A549 treated with RU486 at 1 μM for 4 hours (cell line): ENCODE measurements at places on chromosomes 5 and 9. TPM values are rescaled to one million over a fixed set of nuclear protein-coding genes. Genes with fewer than 3 reads are reported as not detected.

Gene HRH2
- total RNA-seq, result 0.48 to 0.86 TPM (median 0.70 TPM) in 5 replicates

Gene LCNL1
- not detected in 5 replicates for total RNA-seq

Gene CCDC187
- total RNA-seq, result 0.01 to 0.03 TPM (median 0.01 TPM) in 3 of 5 replicates, not detected in the others

Gene HK3
- total RNA-seq, result not detected in 5 replicates

Gene FAM174A
- 11.4 to 17.9 TPM (median 12.5 TPM) in 5 replicates for total RNA-seq

Gene FOXE1
- total RNA-seq, result 2.8 to 4.3 TPM (median 4.2 TPM) in 5 replicates

Gene PCDHGB1
- total RNA-seq, result 1.2 to 2.3 TPM (median 1.9 TPM) in 5 replicates

Gene FBXO4
- 2.6 to 8.6 TPM (median 7.0 TPM) in 5 replicates for total RNA-seq

Gene IL5
- not detected in 5 replicates for total RNA-seq

Gene ARL14EPL
- 0.16 to 0.32 TPM (median 0.24 TPM) in 4 of 5 replicates, not detected in the other for total RNA-seq

Gene NSA2
- total RNA-seq, result 128 to 160 TPM (median 135 TPM) in 5 replicates

Gene GFPT2
- total RNA-seq, result 45.0 to 58.8 TPM (median 54.6 TPM) in 5 replicates

Gene ABCA1
- 4.2 to 6.8 TPM (median 6.4 TPM) in 5 replicates for total RNA-seq

Gene IFNB1
- 0.23 TPM in 1 of 5 replicates, not detected in the others for total RNA-seq

Gene PCDHGA2
- 0.38 to 0.87 TPM (median 0.47 TPM) in 5 replicates for total RNA-seq

Gene DBH
- total RNA-seq, result not detected in 5 replicates

Gene ZNF300
- 1.4 to 2.8 TPM (median 2.5 TPM) in 5 replicates for total RNA-seq

Gene TEX48
- not detected in 5 replicates for total RNA-seq

Gene DMRT1
- total RNA-seq, result 0.18 TPM in 1 of 5 replicates, not detected in the others

Gene GRIN1
- 0.26 to 0.78 TPM (median 0.52 TPM) in 5 replicates for total RNA-seq

Gene PCDHGA6
- total RNA-seq, result 0.14 to 0.27 TPM (median 0.23 TPM) in 5 replicates

Gene IER5L
- total RNA-seq, result 36.1 to 75.2 TPM (median 74.3 TPM) in 5 replicates

Gene CDKN2B-AS1
- not detected in 5 replicates for total RNA-seq

Gene GTF3C5
- 57.2 to 74.7 TPM (median 68.8 TPM) in 5 replicates for total RNA-seq

Gene TMEM252
- not detected in 5 replicates for total RNA-seq

Gene GARIN3
- total RNA-seq, result not detected in 5 replicates

Gene TSTD2
- 7.6 to 11.5 TPM (median 10.1 TPM) in 5 replicates for total RNA-seq

Gene ZNF883
- 0.74 to 1.1 TPM (median 0.83 TPM) in 5 replicates for total RNA-seq

Gene DBN1
- 49.8 to 80.7 TPM (median 69.2 TPM) in 5 replicates for total RNA-seq

Gene LHX2
- total RNA-seq, result 3.1 to 5.7 TPM (median 5.5 TPM) in 5 replicates

Gene DNM1
- 74.6 to 95.2 TPM (median 86.0 TPM) in 5 replicates for total RNA-seq

Gene PFN3
- total RNA-seq, result not detected in 5 replicates

Gene CFAP90
- total RNA-seq, result 0.45 to 0.96 TPM (median 0.61 TPM) in 5 replicates

Gene BTNL3
- total RNA-seq, result not detected in 5 replicates

Gene CCDC180
- 0.37 to 1.2 TPM (median 0.57 TPM) in 5 replicates for total RNA-seq

Gene GABRA1
- total RNA-seq, result not detected in 5 replicates

Gene PDZD2
- total RNA-seq, result 0.08 to 0.26 TPM (median 0.13 TPM) in 4 of 5 replicates, not detected in the other

Gene STK10
- 24.4 to 29.7 TPM (median 26.6 TPM) in 5 replicates for total RNA-seq

Gene LYRM7
- total RNA-seq, result 2.5 to 5.0 TPM (median 4.3 TPM) in 5 replicates

Gene GIN1
- total RNA-seq, result 2.0 to 6.4 TPM (median 4.0 TPM) in 5 replicates

Gene TOPORS
- total RNA-seq, result 9.3 to 16.8 TPM (median 13.2 TPM) in 5 replicates

Gene GFRA3
- total RNA-seq, result 0.09 to 0.12 TPM (median 0.12 TPM) in 3 of 5 replicates, not detected in the others
